ENCODE measurements at places on chromosomes 2 and 18. TPM values are rescaled to one million over a fixed set of nuclear protein-coding genes. Genes with fewer than 3 reads are reported as not detected.

GRCh38 chr2:111117598-111118480, 2.9 kb upstream of the BCL2L11 start:
- DNase-seq = no peak

DNA sequence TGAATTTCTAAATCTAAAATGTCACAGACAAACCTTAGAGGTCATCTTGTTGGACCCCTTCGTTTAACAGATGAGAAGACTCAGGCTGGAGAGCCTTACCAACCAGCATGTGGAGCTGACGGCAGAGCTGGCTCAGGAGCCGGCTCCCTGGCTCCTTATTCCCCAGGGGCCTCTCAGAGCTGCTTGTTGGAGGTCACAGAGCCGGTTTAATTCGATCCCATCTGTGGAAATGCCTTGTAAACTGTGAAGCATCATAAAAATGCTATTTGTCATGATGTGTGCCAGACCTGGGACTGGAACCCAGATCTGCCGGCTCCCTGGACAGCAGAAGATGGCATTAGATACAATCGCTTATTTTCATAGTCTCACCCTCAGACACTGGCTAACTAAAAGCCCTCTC, 8.2 kb upstream of the CIB4 start:
- DNase-seq = no peak

GRCh38 chr2:206940546-206940945, 1.2 kb downstream of the CPO start:
- no peak for DNase-seq

GRCh38 chr2:218015586-218016521, 13.1 kb upstream of the TNS1 start:
- no peak for DNase-seq

DNA sequence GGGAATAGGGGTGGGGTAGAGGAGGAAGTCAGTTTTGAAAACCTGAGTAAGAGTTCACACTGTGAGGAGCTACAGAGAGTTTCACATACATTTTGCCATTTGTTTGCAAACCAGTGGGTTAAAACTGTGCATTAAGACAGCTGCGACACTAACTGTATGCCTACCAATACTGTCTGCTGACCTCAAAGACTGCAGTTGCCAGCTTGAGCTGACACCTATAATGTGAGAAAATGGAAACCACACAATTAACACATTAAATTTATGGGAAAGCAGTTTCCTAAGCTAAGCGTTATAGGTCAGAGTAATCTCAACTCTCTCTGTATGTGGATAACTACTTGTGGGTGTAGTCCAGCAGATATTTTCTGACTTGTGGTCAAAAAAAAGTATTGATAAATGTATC, 756.6 kb upstream of the GCFC2 start:
- no peak for DNase-seq

DNA sequence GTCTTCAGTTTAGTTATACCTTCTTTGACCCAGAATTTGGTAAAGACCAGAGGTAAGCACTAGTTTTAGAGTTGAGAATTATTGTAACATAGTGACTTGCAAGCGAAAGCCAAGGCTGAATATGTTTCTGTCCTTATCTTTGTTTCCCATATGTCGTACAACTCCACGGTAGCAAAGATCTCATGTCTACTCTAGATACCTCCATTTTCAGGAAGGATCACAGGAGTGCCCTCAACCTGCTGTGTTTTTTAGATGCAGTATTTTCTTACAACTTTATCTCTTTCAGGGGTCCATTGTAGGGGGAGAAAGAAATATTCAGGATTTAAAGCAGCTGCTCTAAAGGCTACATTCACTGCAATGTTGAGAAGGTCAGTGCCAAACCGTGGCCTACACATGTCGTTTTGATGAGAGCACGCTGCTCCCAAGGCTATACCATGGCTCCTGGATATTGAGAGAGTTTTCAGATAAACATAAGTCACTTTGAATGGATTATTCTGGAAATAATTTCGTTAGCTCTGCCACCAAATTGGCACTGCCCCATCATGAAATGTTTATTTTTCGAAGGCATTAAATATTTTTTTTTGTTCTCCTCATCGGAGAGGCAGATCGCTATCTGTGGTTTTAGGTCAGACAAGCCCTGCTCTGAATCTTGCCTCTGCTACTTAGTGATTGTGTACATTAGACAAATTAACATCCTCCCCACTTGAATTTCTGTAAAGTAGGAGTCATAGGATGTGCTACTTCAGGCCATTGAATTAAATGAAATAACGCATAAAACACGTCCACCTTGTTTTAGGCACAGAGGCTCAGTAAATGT, 2.1 kb downstream of the RHBDD1 start:
- no peak for DNase-seq

- DNase-seq = no peak
Observed at GRCh38 chr2:235041221-235041917, 89.6 kb downstream of the SH3BP4 start.

DNA sequence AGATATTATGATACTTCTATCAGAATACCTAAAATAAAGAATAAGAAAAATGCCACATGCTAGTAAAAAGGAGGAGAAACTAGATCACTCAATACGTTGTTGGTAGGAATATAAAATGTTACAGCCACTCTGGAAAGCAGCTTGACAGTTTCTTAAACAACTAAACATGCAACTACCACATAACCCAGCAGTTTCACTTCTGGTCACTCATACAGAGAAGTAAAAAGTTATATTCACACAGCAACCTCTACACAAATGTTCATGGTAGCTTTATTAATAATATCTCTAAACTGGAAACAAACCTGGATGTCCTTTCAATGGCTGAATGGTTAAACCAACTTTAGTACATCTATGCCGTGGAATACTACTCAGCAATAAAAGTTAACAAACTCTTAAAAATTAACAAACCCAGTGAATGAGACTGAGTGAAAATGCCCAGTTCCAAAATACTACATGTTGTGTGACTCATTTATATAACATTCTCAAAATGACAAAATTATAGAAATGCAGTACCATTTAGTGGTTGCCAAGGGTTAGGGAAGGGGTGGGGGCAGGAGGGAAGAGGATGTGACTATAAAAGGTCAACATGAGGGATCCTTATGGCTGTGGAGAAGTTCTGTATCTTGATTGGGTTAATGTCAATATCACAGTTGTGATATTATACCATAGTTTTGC, 124.1 kb downstream of the MMADHC start:
- DNase-seq = no peak

- DNase-seq = no peak
Observed at GRCh38 chr2:207328944-207329386, 163.2 kb upstream of the KLF7 start.

GRCh38 chr18:4854671-4855070, 342.4 kb downstream of the AKAIN1 start:
- DNase-seq = no peak

GRCh38 chr18:3037423-3037915, 24.5 kb upstream of the LPIN2 start:
- no peak for DNase-seq

- DNase-seq = no peak
Observed at GRCh38 chr2:108612153-108612513, 77.9 kb downstream of the LIMS1 start.

- no peak for DNase-seq
Observed at GRCh38 chr18:8097927-8098326, 511.3 kb upstream of the RAB12 start.

CLHC1 gene
- polyA plus RNA-seq = 3.8 TPM

NEU2 gene
- polyA plus RNA-seq = not detected

CCT4 gene
- 61.0 TPM for polyA plus RNA-seq

CRYGB gene
- not detected for polyA plus RNA-seq

DUSP11 gene
- 33.8 TPM for polyA plus RNA-seq

HOXD12 gene
- not detected for polyA plus RNA-seq

POTEJ gene
- 0.02 TPM for polyA plus RNA-seq

SCN2A gene
- polyA plus RNA-seq = 0.05 TPM

All from BJ (cell line).